ENCODE measurements at places on chromosomes 11 and 22. TPM values are rescaled to one million over a fixed set of nuclear protein-coding genes. Genes with fewer than 3 reads are reported as not detected.

The OR52I1 gene
- not detected for total RNA-seq

The IGLL5 gene
- not detected for total RNA-seq

GRCh38 chr22:36540867-36541642 lies 12.1 kb upstream of the EIF3D start:
- DNase-seq: no peak

The NECTIN1 gene
- total RNA-seq: 45.0 TPM

DNA sequence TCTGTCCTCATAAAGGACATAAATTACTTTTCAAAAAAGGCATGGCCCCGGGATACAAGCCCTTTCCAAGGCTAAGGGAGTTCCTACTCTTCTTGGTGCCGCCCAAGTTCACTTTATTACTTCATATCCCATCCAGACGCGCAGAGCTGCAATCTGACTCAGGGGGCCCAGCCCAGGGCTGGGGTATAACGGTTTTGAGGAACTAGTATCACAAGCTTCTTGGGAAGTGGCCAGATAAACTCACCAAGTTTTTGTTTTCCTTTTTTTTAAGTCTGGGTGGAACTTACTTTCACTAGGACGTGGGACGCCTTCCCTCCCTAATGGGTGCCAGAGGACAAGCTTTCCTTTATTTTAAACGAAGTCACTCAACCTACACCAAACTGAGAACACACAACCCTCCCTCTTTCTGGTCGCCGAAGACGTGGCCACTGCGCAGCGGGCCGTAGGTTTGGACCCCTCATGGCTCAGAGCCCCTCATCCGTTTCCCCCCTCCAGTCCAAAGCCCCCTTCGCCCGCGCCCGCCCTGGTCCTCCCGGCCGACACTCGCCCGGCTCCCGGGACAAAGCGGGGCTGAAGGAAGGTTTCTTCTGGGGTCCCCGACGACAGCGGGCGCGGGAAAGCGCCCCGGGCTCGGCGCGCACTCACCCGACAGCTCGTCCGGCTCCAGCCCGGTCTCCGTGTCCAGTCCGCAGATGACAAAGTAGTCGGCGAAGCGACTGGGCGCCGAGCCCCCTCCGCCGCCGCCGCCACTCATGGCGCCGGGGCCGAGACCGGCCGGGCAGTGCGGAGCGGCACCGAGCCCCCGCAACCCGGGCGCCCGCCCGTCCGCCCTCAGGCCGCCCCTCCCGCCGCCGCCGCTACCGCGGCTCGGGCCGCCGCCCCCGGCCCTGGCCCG lies 587 bp downstream of the DENND5A start:
- DNase-seq: peak; percentile 39

DNA sequence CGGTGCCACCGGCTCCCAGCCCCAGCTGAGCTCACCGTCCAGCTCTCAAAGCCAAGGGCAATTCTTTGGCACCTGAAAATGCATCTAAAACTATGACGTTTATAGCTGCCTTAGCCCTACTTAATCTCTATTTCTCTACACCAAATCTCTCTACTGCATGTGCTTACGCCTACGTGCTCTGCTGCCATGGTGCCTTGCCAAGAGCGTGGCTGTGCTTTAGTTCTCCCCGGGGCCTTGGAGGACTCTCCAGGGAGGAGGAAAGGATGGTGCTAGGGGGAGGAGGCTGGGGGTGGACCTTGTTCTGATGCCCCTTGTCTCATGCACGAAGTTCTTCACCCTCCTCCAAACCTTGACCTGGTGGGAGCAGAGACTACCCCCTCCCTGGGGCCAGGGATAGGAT lies 9.0 kb upstream of the BID start:
- DNase-seq: no peak

The TOLLIP gene
- total RNA-seq: 37.3 TPM

The APBB1 gene
- 14.0 TPM for total RNA-seq

GRCh38 chr11:61728066-61728939 lies 24.1 kb upstream of the MYRF start:
- DNase-seq: no peak
